ENCODE measurements at places on chromosomes 5 and 9.

- no peak for DNase-seq
Observed at GRCh38 chr5:113090336-113091106, 113.9 kb downstream of the DCP2 start.

GRCh38 chr9:16138561-16139491 is 586.0 kb downstream of the CCDC171 start:
- DNase-seq = peak; percentile 88

DNA sequence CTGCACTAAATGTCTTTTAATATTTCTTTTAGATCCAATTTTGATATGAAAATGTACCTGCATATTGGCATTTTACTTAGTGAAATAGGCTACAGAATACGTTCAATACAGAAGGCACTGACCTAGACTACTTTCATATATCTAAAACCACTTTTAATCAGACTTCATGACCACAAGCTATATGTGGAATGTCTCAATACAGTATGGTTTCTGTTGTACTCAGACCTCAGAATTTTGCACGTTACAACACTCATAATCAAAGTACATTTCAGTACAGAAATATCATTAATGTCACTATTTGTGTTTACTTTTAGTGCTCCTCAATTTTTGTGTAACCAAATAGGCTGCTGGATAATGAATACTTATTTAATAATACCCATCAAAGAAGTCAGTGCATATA is 74.8 kb downstream of the MEF2C start:
- DNase-seq = no peak

GRCh38 chr5:167908606-167909005 is 382.8 kb upstream of the WWC1 start:
- DNase-seq = no peak

DNA sequence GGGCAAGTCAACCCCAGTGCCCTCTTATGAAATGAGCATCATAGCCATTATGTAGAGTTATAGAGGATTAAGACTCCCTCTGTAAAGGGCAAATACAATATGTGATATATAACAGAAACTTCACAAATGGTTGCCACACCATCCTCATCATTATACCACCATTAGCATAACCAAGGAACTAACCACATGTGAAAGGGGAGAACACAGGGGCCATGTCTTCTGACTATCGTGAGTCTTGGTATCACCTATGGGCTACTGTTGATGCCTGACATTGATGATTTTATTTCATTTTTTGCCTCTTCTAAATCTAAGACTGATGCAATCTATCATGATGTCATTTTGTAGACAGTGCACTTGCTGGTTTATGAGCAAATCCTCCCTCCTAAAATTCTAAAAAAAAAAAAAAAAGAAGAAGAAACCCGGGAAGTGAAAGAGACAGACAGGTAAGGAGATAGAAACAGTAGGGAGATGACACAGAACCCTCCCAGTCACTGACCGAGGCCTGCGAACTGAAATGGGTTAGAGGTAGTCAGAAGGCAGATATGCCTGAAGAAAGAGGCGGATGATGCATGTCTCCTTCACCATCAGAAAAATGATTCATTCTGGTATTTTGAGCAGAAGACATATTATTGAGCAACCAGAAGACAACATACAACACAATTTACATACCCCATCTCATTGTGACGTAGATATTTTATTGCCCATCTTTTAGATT is 266.0 kb downstream of the DMAC1 start:
- DNase-seq = no peak
